NCI-H2029 treated with DMSO at 0.1 percent for 48 hours (cell line): ENCODE measurements at places on chromosomes 1 and 21.

- DNase-seq: peak; percentile 54
Observed at GRCh38 chr1:84303314-84303830, 1.9 kb downstream of the SAMD13 start.

GRCh38 chr1:219173758-219174459 lies at the start of gene LYPLAL1:
TSS of gene LYPLAL1 (plus strand) at chr1:219173878. CDS start at chr1:219173891, 13 bp downstream.
- peak; percentile 27 for DNase-seq

DNA sequence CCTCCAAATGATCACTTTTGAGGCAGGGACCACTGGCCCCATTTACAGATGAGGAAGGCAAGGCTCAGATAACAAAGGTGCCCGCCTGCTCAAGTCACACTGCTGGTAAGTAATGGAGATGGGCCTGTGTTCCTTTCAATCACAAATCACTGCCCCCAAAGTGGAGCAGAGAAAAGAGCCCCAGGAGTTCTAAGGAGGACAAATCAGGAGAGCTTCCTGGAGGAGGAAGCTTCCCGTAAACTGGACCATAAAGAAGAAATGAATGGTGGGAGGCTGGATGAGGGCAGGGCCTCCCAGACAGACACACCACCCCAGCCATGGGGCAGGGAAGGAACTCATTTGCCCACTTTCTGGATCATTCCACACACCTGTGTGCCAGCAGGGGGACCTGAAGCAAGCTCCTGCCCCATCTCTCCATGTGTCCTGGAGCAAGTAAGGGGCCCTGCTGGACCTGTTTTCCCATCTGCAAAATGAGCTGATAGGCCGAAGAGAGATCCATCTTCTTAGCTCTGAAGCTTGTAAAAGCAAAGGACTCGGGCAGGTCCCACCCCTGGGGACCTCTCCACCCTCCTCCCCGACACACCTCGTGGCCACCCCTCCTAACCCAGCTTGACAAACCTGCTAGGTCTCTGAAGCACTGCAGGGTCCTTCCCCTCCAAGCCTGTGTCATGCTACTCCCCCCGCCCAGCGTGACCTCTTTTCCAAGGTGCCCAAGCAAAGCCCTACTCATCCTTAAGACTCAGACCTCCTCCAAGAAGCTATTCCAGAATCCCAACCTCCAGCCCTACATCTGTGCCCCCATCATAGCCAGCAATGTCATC lies 5.5 kb downstream of the LAPTM5 start:
- DNase-seq: no peak

DNA sequence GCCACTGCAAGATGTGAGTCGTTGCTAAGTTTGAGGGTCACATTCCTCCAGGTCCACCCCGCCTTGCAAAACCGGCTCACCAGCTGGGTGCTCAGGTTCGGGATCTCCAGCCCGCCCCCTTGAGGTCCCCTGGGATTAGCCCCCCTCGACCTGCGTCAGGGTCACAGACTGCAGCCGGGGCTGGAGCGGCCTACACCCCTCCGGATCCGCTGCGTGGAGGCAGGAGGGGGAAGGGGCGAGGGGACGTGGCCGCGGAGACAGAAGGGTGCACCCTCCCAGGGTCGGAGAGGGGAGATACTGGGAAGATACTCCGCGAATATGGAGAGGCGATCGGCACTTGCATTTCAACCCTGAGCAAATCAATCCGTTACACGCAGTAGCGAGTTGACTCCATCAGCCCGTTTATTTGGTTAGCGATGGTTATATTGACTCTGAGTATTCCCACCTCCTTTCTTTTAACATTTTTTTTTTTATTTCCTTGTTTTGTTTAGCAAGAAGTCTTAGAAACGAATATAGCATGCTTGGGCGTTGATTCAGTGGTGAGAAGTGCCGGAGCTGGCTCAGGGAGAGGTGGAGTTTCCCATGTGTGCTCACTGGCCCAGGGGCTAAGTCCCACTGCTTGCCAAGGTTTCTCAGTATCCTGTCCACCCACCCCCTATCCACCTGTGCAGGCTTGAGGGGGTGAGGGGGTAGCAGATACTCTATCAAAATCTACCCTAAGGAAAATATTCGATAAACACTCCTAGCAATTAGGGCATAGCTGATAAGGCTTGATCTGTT lies 997 bp downstream of the IFNAR2 start:
- DNase-seq: peak; percentile 8

- DNase-seq: no peak
Observed at GRCh38 chr1:54619749-54620148, 3.6 kb downstream of the FAM151A start.

DNA sequence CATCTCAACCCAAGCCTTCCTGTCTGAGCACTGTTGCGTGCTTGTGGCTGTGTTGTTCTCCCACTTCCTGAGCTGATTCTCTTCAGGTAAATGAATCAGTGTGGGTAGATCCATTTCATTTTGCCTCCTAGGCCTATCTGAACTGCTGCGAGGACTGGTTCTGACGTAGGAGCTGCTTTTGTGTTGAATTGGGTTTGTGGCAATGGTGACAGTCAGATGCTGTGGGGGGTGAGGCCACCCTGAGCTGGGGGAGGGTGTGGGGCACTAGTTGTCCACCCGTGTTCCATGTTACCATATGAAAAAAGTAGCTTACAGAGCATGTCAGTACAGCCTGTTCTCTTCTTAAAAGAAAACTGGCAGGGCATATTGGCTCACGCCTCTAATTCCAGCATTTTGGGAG lies 81.5 kb downstream of the MRPS6 start:
- no peak for DNase-seq
